ENCODE measurements at places on chromosomes 11 and 22.

DNA sequence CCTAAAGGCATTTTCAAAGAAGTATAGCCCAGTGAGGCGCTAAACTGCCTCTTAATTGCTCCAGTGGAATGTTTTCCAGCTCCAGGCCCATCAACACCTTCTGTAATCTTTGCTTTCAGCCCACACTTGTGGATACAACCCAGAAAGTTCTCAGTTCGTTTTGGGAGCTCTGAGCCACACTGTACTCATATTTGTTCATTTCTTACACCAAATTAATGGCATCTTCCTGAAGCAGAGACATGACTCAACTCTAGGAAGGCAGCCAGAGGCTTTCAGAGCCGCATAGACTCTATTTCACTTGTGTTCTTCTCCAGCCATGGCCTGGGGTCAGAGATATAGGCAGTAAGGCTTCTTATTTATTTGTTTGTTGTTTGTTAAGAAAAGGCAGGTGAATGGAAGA lies 175.5 kb upstream of the NCAM1 start:
- peak; percentile 60 for DNase-seq

- DNase-seq, result no peak
These were observed 2.8 kb upstream of the JHY start for GRCh38 chr11:122879785-122880184.

DNA sequence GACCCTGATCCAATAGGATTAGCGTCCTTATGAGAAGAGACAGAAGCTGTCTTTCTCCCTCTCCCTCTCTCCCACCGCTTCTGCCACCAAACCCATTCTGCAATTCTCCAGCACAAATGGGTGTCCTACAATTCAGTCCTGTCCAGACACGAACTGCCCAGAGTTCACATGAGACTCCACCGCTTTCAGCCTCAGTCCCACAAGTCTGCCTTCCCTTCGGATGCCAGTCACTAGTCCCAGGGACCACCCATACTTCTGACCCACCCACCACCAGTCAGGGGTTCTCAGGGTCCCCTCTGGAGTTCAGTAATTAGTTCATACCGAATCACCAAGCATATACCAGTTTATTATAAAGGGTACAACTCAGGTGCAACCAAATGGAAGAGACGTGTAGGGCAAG lies 73.6 kb downstream of the TRIM29 start:
- DNase-seq, result no peak

- no peak for DNase-seq
These were observed 118.9 kb upstream of the LMO1 start for GRCh38 chr11:8382436-8383053.

- no peak for DNase-seq
These were observed 62.2 kb upstream of the FDX1 start for GRCh38 chr11:110367571-110367970.

All from heart left ventricle (tissue), 16 donors.